ENCODE measurements at places on chromosomes 5 and 9.

GRCh38 chr9:95764533-95765319, 110.8 kb upstream of the ERCC6L2 start:
- no peak for DNase-seq

DNA sequence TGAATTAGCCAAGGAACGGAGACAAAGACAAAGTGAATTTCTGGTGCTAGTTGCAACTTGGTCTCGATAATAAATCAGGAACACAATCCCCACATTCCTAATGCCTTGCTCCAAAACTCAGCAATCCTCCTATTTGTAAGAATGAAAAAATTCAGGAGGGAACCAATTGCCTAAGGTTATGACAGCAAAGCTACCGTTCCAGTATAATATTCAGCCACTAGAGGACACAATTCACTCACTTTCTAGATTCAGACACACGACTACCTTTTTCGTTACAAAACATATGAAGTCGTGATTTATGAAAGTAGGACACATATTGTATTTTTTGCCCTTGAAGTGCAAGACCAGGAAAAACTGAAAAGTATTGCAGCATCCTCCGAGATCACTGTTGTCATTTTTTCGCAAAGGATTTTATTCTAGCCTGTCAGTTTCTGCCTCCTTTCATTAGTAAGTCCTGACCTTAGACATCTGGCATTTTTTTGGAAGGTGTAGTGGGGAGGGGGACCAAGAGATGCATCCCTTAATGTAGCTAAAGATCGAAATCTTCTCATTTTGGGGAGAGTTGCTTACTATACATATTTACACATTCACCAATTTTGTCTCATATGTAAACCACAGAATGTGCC, 133.1 kb downstream of the DOCK8 start:
- no peak for DNase-seq

- no peak for DNase-seq
These were observed 111.8 kb downstream of the LRRC70 start for GRCh38 chr5:62690421-62690820.

GRCh38 chr5:29508131-29508530, 1685.4 kb upstream of the CDH6 start:
- no peak for DNase-seq

DNA sequence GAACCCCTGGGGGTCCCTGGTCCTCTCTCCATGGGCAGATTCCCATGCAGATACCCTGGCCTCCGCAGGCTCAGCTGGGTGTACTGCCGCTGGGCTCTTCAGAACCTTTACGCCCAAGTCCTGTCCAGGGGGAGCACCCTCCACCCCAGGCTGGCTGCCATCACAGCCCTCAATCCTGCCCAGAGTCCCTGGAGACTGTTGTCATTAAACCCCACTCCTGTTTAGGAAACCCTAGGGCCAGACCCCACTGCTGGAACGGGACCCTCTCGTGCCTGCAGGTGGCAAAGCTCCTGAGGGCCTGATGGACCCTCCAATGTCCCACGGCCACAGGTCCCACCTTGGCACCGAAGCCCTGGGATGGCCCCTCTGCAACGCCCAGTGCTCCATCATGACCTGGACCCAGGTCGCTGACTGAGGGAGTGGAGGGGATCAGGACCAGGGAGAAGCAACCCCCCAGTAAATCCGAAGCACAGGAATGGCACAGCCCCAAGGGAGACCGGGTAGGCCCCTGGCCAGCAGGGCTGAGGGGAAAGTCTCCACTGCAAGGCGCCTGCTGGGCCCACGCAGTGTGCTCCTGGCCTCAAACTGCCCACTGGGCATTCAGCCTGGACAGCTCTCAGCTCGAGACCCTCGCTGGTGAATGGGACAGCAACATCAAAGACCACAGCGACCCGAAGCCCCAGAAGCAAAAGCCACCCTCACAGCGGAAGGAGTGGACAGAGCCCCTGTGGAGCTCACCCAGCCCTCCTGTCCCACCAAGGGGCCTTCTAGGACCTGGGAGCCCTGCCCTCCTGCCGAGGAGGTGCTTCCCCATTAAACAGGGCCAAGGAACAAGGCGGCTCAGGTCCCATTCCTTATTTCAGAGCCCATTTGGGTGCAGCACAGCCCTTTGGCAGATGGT, 8.3 kb downstream of the ZDHHC11B start:
- DNase-seq = no peak

DNA sequence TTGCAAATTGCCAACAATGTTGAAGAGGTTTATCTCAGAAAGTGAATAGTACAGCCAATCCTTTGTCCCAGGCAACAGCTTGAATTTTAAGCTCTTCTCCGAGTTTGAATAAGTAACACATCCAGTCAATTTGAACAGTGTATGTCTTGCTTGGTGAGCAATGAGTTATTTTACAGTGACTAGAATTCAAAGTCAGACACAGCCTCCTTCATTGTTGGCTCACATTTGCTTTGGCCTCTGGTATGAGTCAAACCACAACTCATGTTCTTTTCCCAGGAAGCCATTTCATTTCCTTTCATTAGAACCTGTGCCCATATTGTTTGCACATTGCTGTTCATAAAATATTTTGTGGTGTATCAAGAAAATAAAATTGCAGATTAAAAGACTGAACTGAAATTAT, 622.0 kb upstream of the DAB2 start:
- no peak for DNase-seq

DNA sequence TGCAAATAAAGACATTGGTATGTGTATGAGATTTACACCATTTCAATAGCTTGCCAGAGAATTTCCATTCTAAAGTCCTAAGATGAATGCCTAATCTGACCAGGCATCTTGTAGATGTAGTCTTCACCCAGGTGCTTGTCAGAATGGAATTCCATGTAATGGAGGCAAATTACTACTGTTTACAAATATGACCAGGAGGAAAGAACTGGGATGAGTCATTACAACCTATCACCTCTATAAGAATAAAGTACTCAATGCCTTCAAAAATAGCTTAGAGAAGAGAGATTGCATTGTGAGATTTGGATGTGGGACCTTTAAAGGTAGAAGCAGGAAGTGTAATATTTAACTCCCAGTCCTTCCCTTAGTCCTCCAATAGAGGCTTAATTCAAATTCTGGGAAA, 507.0 kb upstream of the PTGER4 start:
- no peak for DNase-seq

GRCh38 chr5:158758675-158759074, 341.0 kb downstream of the EBF1 start:
- no peak for DNase-seq

DNA sequence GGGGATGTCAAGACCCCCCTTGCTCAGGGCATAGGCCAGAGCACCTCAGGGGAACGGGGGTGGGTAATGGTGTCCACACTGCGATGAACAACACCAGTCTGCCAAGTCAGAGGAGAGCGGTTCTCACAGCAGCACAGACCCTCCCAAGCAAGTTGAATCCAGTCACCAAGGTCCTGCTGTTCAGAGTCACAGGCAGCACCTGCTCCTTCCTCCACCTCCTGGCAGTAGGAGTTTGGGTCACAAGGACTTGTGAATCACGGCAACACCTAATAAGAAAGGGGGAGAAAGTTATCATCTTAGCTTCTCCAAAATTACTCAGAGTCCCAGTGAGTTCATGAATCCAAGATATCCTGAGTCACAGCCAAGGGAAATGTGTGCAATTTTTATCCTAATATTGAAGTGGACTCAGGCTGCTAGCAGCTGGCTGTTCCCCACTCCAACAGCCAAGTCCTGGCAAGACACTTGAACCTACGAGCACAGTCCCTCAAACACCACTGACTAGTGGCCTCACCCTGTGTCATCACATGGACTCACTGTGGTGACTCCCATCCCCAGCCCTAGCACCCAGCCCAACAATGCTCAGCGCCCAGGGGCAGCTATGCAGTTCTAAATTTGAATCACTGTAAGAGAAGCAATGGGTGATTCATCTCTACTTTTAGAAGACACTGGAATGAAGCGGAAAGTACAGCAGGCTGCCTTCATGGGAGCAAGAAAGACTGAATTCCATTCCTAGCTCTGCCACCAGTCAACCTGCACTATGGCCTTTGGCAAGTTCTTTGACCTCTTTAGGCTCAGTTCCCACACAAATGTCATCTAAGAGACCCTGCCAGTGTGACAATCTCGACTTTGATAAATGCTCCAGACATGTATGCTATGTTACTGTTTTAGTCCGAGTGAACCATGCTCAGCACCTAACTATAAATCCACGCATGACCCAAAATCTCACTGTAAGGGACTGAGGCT, 113.7 kb downstream of the KLHL3 start:
- DNase-seq = peak; percentile 30

DNA sequence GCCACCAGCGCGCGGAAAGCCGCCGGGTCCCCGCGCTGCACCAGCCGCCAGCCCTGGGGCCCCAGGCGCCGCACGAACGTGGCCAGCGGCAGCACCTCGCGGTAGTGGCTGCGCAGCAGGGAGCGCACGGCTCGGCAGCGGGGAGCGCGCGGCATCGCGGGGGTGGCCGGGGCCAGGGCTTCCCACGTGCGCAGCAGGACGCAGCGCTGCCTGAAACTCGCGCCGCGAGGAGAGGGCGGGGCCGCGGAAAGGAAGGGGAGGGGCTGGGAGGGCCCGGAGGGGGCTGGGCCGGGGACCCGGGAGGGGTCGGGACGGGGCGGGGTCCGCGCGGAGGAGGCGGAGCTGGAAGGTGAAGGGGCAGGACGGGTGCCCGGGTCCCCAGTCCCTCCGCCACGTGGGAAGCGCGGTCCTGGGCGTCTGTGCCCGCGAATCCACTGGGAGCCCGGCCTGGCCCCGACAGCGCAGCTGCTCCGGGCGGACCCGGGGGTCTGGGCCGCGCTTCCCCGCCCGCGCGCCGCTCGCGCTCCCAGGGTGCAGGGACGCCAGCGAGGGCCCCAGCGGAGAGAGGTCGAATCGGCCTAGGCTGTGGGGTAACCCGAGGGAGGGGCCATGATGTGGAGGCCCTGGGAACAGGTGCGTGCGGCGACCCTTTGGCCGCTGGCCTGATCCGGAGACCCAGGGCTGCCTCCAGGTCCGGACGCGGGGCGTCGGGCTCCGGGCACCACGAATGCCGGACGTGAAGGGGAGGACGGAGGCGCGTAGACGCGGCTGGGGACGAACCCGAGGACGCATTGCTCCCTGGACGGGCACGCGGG, at the start of gene TERT:
Gene TERT (minus strand): TSS at position 234 of the 815 bp plus-strand sequence. CDS start 79 bp downstream, at position 155.
- peak; percentile 90 for DNase-seq

GRCh38 chr5:5179597-5179996, 39.5 kb downstream of the ADAMTS16 start:
- no peak for DNase-seq

DNA sequence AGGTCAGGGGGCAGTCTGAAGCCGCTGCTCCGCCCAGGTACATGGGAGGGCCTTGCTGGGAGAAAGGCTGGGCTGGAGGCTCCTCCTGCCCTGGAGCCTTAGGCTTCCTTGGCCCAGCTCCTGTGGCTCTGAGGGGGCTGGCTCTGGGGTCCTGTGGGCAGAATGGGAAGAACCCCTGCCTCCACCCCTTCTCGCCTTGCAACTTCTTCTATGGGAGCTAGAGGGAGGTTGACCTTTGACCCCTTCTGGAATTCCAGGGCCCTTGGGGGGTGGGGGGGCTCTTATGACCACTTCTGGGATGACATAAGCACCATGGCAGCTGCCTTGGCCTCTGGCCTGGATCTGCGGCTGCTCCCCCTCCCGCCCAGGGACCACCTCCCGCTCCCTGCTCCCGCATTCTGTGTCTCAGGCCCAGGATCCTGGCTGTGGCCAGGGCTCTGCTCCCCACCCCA, 32.2 kb downstream of the IER5L start:
- DNase-seq = no peak

- no peak for DNase-seq
These were observed 19.3 kb upstream of the SLC12A7 start for GRCh38 chr5:1131191-1131621.

GRCh38 chr9:78130004-78130403, 98.4 kb upstream of the GNAQ start:
- no peak for DNase-seq

GRCh38 chr9:33781736-33782135, 13.6 kb upstream of the PRSS3 start:
- DNase-seq = no peak

- peak; percentile 7 for DNase-seq
These were observed 7.1 kb downstream of the UBAP1 start for GRCh38 chr9:34185778-34186551.

- no peak for DNase-seq
These were observed 34.6 kb downstream of the GADD45G start for GRCh38 chr9:89639367-89639795.

GRCh38 chr5:170265522-170265921, 32.1 kb downstream of the LCP2 start:
- no peak for DNase-seq

DNA sequence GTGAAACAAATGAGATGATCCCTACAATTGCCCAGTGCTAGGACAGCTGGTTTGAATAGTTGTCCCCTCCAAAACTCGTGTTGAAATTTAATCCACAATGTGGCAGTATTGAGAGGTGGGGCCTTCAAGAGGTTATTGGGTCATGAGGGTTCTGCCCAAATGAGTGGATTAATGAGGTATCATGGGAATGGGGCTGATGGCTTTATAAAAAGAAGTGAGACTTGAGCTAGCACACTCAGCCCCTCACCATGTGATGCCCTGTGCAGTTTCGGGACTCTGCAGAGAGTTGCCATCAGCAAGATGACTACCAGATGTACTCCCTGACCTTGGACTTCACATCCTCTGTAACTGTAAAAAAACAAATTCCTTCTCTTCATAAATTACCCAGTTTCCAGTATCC, 33.1 kb downstream of the RANBP6 start:
- no peak for DNase-seq

DNA sequence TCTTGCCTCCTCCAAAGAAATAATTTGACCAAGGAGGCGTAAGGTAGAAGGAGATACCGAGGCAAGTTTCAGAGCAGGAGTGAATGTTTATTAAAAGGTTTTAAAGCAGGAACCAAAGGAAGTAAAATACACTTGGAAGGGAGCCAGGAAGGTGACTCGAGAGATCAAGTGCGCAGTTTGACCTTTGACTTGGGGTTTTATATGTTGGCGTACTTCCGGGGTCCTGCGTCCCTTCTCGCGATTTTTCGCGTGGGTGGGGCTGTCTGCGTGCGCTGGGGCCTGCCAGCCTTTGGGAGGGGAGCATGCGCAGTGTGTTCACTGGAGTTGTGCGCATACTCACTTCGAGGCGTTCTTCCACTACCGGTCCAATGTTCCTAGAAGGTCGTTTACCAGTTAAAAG, 166.0 kb upstream of the IRX2 start:
- no peak for DNase-seq

- DNase-seq = no peak
These were observed 10.8 kb upstream of the FOXD1 start for GRCh38 chr5:73459366-73459765.

DNA sequence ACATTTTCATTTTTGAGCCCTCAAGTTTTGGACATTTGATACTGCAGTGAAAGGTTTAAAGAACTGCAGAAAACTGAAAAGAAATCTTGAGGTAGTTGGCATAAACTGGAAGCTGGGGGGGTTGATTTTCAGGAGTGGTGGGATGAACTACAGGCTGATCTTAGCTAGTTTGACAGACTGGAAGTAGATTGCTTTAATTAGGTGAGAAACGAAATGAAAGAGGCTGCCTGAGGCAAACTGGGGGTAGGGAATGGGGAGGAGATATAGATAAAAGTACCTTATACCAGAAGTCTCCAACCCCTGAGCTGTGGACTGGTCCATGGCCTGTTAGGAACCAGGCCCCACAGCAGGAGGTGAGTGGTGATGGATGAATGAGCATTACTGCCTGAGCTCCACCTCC, 101.4 kb upstream of the SPEF2 start:
- no peak for DNase-seq
